ENCODE measurements at places on chromosomes 7 and 10. TPM values are rescaled to one million over a fixed set of nuclear protein-coding genes. Genes with fewer than 3 reads are reported as not detected.
A peak's percentile ranks its signal among the peaks of the same experiment; 100 is the strongest.

DNA sequence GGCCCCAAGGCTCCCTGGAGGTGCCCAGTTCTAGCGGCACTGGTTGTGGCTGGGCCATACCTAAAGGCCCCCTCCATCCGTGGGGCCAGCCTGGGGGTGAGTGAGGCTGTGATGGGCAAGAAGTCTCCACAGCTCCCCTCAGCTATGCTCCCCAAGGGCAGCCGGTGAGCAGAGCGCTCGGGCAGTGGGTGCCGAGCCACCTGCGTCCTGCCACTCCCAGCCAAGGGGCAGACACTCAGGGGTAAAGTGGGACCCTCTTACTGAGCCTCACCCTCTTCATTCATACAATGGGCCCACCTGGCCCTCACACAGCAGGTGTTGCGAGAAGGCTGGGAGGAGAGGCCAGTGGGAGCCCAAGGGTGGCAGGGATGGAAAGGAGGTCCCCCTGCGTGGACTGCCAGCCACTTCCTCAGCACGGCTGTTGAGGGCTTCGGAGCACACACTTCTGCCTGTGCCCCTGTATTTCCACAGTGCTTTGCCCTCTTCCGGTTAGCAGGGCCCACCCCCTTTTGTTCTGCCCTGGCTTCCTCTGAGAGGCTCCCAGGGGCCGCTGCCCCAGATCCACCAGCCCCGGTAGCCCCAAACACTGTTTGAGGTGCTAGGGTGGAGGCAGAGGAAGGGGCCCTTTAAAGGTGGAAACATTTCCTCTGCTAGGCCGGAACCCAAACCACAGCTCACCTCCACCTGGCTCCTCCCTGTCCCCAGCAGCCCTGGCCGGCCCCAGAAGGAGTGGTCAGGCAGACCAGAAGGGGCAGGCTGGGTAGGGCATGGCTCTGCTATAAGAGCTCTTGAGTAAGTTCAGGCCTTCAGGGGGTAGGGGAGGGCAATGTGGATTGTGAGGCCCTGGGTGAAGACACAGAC, 16.4 kb upstream of the C10orf105 start:
- peaks cover 68% of the 10 kb centered on the region for H3K4me1 ChIP-seq
- H3K27ac ChIP-seq: peak overlapping the region; percentile 79
- H3K27me3 ChIP-seq: no peaks in the 10 kb centered on the region
- DNase-seq: no peak

DNA sequence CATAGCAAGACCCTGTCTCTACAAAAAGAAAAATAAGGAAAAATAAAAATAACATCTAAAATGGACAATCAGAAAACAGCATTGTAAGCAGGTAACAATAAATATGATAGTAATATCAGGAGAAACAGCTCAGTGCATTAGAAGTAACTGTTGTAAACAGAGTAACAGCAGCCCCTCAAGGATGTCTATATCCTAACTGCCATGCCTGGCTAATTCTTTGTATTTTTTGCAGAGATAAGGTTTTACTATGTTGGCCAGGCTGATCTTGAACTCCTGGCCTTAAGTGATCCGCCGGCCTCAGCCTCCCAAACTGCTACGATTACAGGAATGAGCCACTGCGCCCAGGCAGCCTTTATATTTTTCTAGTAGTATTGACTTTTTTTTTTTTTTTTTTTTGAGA, 7.5 kb downstream of the SORBS1 start:
- no peak overlapping the region for H3K4me3 ChIP-seq
- DNase-seq: no peak
- H3K27me3 ChIP-seq: peaks cover 29% of the 10 kb centered on the region
- no peak overlapping the region for H3K27ac ChIP-seq

- H3K27ac ChIP-seq: no peak overlapping the region
- no peaks in the 10 kb centered on the region for H3K27me3 ChIP-seq
- no peak for DNase-seq
These were observed 10.5 kb downstream of the LSM5 start for GRCh38 chr7:32479574-32480200.

GRCh38 chr10:25561758-25562157, 372.3 kb upstream of the MYO3A start:
- H3K4me3 ChIP-seq: no peak overlapping the region
- no peaks in the 10 kb centered on the region for H3K36me3 ChIP-seq
- no peaks in the 10 kb centered on the region for H3K4me1 ChIP-seq
- H3K27me3 ChIP-seq: no peaks in the 10 kb centered on the region
- H3K27ac ChIP-seq: no peak overlapping the region

DNA sequence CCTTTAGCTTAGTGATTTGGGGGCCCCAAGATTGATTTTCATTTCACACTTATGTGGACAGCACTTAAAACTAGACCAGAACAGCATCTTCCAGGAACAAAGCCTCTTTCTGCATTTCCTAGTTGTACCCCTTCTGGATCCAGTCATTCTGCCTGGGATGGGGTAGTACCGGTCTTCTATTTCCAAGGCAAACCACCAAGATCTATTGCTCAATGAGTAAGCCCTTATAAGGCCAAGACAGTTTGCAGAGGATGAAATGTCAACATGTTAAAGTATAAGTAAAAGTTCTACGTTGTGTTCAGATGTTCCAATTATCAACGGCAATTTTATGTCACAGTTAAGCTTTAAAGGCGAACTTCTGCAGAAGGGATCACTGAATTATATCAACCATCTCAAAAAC, 106.9 kb upstream of the ZNF746 start:
- DNase-seq: no peak
- no peak overlapping the region for H3K4me3 ChIP-seq
- peaks cover 69% of the 10 kb centered on the region for H3K36me3 ChIP-seq
- no peaks in the 10 kb centered on the region for H3K27me3 ChIP-seq

DNA sequence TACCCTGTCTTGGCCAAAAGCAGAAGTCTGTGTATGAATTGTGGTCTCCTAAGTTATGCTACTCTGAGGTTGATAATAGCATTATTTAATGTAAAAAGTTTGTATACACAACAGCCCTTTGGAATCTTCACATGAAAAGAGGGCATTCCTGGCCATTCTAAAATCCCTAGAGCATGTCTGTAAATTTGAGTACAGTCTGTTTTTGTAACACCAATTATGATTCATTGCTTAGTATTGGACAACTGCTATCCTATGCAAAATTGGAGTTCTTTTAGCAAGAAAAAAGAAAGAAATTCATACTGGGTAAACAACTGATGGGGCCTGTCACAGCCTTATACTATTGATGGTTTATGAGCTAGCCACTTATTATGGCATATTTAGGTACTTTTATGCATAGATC, 10.2 kb downstream of the CUTC start:
- no peak for DNase-seq
- no peaks in the 10 kb centered on the region for H3K27me3 ChIP-seq
- H3K36me3 ChIP-seq: peaks cover 85% of the 10 kb centered on the region
- H3K27ac ChIP-seq: no peak overlapping the region
- no peak overlapping the region for H3K4me3 ChIP-seq

GRCh38 chr10:100522945-100523344, 3.3 kb upstream of the SEC31B start:
- no peak overlapping the region for H3K4me3 ChIP-seq
- DNase-seq: no peak
- peaks cover 10% of the 10 kb centered on the region for H3K27me3 ChIP-seq

Gene NUDT13
- 4.6 TPM for total RNA-seq

DNA sequence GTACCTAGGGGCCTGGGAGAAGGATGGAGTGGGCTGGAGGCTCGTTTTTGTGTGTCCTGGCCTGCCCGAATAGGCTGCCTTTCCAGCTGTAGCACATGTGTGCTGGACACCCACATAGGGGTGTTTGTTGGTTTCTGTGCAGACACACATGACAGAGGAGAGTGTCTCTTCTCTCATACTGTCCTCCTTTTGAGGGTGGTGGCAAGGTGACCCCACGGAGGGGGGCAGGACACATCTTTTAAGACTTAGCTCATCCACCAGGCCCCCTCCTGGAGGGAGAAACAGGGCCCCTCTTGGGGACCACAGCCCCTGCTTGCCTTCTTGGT, 72.2 kb upstream of the PPIF start:
- H3K27me3 ChIP-seq: no peaks in the 10 kb centered on the region
- no peak overlapping the region for H3K27ac ChIP-seq
- DNase-seq: no peak
- peaks cover 21% of the 10 kb centered on the region for H3K36me3 ChIP-seq

- no peak overlapping the region for H3K27ac ChIP-seq
- peaks cover 13% of the 10 kb centered on the region for H3K4me1 ChIP-seq
- no peak for DNase-seq
- H3K36me3 ChIP-seq: no peaks in the 10 kb centered on the region
- peaks cover 16% of the 10 kb centered on the region for H3K27me3 ChIP-seq
- H3K4me3 ChIP-seq: no peak overlapping the region
These were observed 133.5 kb downstream of the MTPAP start for GRCh38 chr10:30215623-30216022.

DNA sequence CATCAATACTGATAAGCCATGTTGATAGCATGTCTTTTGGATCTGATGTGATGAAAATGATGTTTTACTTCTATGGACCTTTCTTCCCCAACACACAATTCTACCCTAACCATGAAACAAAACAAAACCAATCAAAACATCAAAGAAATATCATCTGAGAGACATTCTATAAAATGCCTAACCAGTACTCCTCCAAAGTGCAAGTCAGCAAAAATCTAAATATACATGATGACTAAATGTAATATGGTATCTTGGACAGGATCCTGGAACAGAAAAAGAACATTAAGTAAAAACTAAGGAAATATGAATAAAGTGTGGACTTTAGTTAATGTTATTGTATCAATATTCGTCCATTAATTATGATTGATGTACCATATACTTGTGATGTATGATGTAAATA, 625.1 kb downstream of the MAGI2 start:
- no peak for DNase-seq
- no peak overlapping the region for H3K4me3 ChIP-seq
- H3K36me3 ChIP-seq: no peaks in the 10 kb centered on the region
- H3K27me3 ChIP-seq: no peaks in the 10 kb centered on the region

Gene PHKG1
- 2.0 TPM for total RNA-seq

- H3K36me3 ChIP-seq: no peaks in the 10 kb centered on the region
- no peaks in the 10 kb centered on the region for H3K4me1 ChIP-seq
- no peak for DNase-seq
- H3K4me3 ChIP-seq: no peak overlapping the region
These were observed 326.9 kb downstream of the GPAM start for GRCh38 chr10:111856631-111857030.

DNA sequence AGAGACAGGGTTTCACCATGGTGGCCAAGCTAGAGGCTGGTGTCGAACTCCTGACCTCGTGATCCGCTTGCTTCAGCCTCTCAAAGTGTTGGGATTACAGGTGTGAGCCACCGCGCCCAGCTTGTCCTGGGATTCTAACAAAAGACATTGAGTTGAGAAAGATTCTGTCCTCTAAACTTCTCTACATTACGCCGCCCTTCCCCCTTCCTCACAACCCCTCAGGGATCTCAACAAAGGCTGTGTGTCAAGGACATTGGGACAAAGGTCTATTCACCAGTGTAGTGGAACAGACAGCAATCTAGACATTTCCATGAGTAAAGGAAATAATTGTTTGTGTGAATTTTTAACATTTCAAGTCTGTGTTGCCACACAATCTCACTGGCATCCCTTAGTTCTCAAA, 68.8 kb upstream of the KIF5B start:
- no peak for DNase-seq
- no peaks in the 10 kb centered on the region for H3K36me3 ChIP-seq
- no peak overlapping the region for H3K4me3 ChIP-seq

DNA sequence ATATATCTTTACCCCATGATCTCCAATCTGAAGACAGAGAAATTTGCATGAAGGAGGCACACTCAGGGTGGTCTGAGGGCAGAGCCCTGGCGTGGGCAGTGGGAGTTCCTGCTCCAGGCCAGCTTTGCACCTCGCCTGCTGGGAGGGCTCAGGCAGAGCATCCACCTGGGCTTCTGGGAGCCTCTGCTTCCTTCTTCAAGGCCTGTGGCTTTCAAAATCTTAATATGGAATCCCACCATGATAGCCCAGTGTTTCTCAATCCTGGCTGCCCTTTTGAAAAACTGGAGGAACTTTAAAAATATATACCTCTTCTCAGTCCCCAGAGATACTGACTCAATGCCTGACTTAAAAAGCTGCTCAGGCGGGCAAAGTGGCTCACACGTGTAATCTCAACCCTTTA, 36.7 kb upstream of the PSAP start:
- no peaks in the 10 kb centered on the region for H3K36me3 ChIP-seq
- peaks cover 49% of the 10 kb centered on the region for H3K4me1 ChIP-seq
- peak overlapping the region; percentile 32 for H3K4me3 ChIP-seq
- no peaks in the 10 kb centered on the region for H3K27me3 ChIP-seq
- peak overlapping the region; percentile 92 for H3K27ac ChIP-seq

- no peak overlapping the region for H3K27ac ChIP-seq
- peaks cover 23% of the 10 kb centered on the region for H3K4me1 ChIP-seq
- H3K4me3 ChIP-seq: no peak overlapping the region
- H3K27me3 ChIP-seq: no peaks in the 10 kb centered on the region
- H3K36me3 ChIP-seq: no peaks in the 10 kb centered on the region
These were observed 10.9 kb upstream of the AOAH start for GRCh38 chr7:36735172-36735571.

Gene FAM131B
- not detected for total RNA-seq

GRCh38 chr10:124742413-124743190, 1.6 kb downstream of the FAM53B start:
- H3K36me3 ChIP-seq: peaks cover 16% of the 10 kb centered on the region
- peak overlapping the region; percentile 97 for H3K27ac ChIP-seq
- peak overlapping the region; percentile 97 for H3K4me3 ChIP-seq
- no peaks in the 10 kb centered on the region for H3K27me3 ChIP-seq
- no peak for DNase-seq

DNA sequence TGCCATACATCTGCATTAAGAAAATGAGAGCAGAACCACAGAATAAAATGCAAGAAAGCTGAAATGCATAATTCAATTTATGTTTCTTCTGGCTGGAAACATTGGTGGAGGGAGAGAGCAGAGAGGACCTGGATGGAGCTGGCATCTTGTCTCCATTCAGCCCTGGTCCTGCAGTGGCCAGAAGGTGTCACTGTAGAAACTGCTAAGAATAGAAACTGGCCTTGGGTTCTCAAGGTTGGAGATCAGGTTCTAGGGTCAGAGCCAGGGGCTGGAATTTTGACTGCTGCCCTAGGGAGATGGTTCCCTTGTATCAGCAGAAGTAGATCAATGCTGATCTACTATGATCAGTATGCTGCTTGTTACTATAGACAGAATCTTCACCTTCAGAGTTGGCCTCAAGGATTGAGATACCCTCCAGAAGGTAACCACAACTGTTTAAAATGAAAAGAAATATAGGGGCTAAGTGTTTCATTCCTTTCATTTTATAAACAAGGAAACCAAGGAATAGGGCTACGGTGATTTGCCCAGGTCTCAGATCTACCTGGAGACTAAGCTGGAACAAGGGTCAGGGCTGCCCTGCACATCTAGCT, 13.1 kb downstream of the TAS2R41 start:
- no peaks in the 10 kb centered on the region for H3K36me3 ChIP-seq
- H3K27ac ChIP-seq: no peak overlapping the region
- H3K27me3 ChIP-seq: peaks cover 11% of the 10 kb centered on the region
- no peak for DNase-seq
- no peaks in the 10 kb centered on the region for H3K4me1 ChIP-seq
- no peak overlapping the region for H3K4me3 ChIP-seq

GRCh38 chr7:41787651-41788350, 84.9 kb upstream of the INHBA start:
- no peak overlapping the region for H3K27ac ChIP-seq
- H3K27me3 ChIP-seq: no peaks in the 10 kb centered on the region
- no peaks in the 10 kb centered on the region for H3K4me1 ChIP-seq
- H3K36me3 ChIP-seq: no peaks in the 10 kb centered on the region
- H3K4me3 ChIP-seq: no peak overlapping the region

GRCh38 chr10:89274928-89275327, 23.4 kb upstream of the LIPA start:
- no peak overlapping the region for H3K27ac ChIP-seq
- H3K36me3 ChIP-seq: no peaks in the 10 kb centered on the region
- peaks cover 7% of the 10 kb centered on the region for H3K27me3 ChIP-seq
- H3K4me1 ChIP-seq: no peaks in the 10 kb centered on the region

Gene ANKMY2
- 9.4 TPM for total RNA-seq

Gene NUPR2
- total RNA-seq: not detected

- H3K4me1 ChIP-seq: no peaks in the 10 kb centered on the region
- no peak overlapping the region for H3K27ac ChIP-seq
- no peak overlapping the region for H3K4me3 ChIP-seq
- no peaks in the 10 kb centered on the region for H3K36me3 ChIP-seq
These were observed 202.2 kb downstream of the PHF14 start for GRCh38 chr7:11175887-11176286.

Data from activated B cell treated with CpG ODN at 0.5 μM for 24 hours (primary cell).